ENCODE measurements at places on chromosomes 1 and 21.

GRCh38 chr1:59446257-59446901, 149.5 kb downstream of the FGGY start:
- DNase-seq = peak; percentile 68

- DNase-seq = no peak
Measured at GRCh38 chr1:94660994-94661393, 119.4 kb upstream of the F3 start.

DNA sequence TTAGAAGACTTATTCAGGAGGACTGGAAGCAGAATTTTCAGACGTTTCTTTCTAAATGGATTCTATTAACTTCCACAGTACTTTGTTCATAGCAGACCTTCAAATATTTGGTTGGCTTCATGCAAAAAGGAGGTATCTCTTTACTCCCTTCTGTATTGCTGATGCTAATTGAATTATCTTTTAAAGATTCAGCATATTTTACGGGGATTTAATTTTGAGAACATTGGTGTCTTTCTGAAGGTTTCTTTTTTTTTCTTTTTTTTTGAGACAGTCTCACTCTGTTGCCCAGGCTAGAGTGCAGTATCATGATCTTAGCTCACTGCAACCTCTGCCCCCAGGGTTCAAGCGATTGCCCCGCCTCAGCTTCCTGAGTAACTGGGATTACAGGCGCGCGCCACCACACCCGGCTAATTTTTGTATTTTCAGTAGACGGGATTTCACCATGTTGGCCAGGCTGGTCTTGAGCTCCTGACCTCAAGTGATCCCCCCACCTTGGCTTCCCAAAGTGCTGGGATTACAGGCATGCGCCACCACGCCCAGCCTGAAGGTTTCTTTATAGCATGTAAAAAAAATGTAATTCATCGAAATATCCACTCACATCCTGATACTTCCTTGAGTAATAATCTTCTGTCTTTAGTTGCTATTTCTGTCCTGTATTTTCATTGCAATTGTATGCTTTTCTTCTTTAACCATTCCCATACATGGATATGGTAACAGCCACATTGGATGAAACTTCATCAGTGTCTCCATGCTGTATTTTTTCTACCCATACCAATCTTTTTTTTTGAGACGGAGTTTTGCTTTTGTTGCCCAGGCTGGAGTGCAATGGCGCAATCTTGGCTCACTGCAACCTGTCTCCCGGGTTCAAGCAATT, 14.5 kb downstream of the CNST start:
- no peak for DNase-seq

- no peak for DNase-seq
Measured at GRCh38 chr21:31158789-31159581, 120.7 kb upstream of the KRTAP19-8 start.

GRCh38 chr1:91507328-91507727, 6.7 kb downstream of the CDC7 start:
- DNase-seq = no peak

Measured in GM04504 (cell line).